ENCODE measurements at places on chromosomes 6 and 20.

DNA sequence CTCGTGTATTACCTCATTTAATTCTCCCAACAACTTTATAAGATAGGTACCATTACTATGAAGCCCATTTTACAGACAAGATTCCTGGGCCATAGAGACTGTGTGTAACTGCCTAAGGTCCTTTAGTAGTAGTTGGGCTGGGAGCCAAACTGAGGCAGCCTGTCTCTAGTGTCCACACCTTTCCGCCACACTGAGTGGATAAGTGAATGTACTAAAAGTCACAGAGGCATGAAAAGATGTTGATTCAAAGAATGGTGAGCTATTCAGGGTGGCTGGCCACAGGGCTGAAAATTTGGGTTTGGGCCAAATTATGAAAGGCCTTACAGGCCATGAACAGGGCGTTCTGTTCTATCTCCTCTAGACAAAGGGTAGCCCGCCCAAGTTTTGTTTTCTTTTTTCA is 11.0 kb downstream of the CD24 start:
- DNase-seq = no peak

- DNase-seq = no peak
Observed at GRCh38 chr6:127381384-127381783, 38.0 kb upstream of the ECHDC1 start.

GRCh38 chr6:1381481-1382330 is 7.7 kb upstream of the FOXF2 start:
- DNase-seq = peak; percentile 90

DNA sequence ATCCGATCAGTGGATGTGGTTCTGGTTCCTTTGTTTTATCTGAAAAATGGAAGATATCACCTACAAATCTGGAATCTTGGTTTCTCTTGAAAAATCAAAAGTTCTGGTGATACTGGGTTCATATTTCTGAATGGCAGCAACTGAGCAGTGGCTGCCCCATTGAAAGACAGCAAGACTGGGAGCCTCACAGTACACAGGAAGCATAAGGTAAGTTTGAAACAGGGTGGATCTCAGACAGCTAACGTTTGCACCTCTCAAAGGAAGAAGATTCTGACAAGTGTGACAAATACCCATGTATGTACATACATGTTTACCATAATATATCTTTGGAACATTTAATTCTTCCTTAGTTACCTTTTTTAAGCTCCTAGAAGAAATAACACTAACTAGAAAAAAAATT is at the start of gene SAMD3:
TSS of gene SAMD3 (minus strand) at position 177 of the 400 bp plus-strand sequence. CDS start 7,678 bp downstream, outside the sequence.
- DNase-seq = no peak

GRCh38 chr6:148177589-148178233 is 164.9 kb upstream of the SASH1 start:
- no peak for DNase-seq

DNA sequence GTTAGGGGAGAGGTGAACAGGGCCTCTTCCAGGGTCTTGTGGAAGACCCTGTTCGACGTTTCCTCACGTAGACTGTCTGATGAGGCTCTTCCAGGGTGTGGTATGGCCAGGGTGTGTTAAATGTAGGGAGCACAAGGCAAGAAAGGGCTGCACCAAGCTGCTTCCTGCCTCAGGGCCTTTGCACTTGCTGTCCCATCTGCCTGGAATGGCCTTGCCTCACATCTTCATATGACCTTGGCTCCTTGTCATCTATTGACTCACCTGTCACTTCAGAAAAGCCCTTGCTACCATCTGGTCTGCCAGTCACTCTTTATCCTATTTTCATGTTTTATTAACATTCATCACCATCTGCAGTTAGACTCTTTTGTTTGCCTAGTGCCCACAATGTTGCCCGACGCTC is 31.0 kb downstream of the E2F3 start:
- no peak for DNase-seq

DNA sequence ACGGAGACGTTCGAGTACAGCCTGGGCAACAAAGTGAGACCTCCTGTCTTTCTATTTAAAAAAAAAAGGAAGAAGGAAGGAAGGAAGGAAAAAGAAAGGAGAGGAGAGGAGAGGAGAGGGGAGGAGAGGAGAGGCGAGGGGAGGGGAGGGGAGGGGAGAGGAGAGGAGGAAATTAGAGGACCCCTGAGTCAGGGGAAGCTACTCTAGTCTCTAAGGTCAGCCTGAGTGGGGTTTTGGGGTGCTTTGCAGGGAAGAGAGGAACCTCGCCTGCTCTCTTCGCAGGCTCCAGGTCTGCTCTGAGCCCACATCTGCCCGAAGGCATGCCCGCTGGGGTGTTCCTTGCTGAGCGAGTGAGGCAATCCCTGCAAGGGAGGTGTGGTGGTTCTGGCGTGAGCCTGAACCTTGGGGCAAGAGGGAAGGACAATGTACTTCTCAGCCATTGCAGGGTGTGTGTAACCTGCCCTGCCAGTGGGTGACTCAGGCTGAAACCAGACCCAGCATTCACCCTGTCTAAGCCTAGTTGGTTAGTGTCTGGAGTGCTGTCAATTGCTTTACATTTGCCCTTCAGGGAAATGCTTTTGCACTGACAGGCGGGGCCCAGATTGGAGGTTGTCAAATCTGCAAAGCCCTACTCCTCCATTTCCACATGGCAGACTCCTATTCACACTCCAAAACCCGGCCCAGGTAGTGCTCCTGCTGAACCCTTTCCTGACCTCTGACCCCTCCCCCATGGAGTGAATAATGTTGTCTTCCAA is 15.3 kb upstream of the MMP9 start:
- no peak for DNase-seq

- DNase-seq = no peak
Observed at GRCh38 chr6:89750338-89750737, 69.3 kb downstream of the MDN1 start.

- DNase-seq = no peak
Observed at GRCh38 chr6:109260126-109260525, 122.1 kb downstream of the CD164 start.

DNA sequence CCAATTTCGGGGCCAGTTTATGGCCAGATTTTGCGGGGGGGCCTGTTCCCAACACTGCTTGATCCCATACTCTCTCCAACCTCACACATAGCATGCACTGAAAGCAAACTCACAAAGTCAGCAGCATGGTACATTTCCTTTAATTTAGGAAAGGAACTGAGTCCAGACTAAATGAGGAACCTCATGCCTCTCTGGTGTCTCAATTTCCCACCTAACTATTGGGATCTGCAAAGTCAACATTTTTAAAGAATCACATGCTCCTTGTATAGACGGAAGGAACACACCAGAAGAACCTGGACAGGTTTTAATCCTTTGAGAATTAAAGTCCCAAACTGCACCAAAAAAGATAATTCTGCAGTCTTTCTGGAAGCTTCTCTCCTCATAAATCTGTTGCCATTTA is 33.3 kb downstream of the FAM50B start:
- DNase-seq = no peak

- no peak for DNase-seq
Observed at GRCh38 chr6:133697666-133698065, 191.2 kb upstream of the TCF21 start.

GRCh38 chr6:45658400-45658799 is 280.7 kb upstream of the SUPT3H start:
- no peak for DNase-seq

- no peak for DNase-seq
Observed at GRCh38 chr6:117143647-117144046, 121.7 kb upstream of the VGLL2 start.

Measured in mesenteric fat pad (tissue), 1 donor.